Left kidney (tissue), 8 donors: ENCODE measurements at places on chromosomes 7 and 10. TPM values are rescaled to one million over a fixed set of nuclear protein-coding genes. Genes with fewer than 3 reads are reported as not detected.
A peak's percentile ranks its signal among the peaks of the same experiment; 100 is the strongest.

The CLIP2 gene
- 22.3 TPM for polyA plus RNA-seq

The SAP25 gene
- 4.2 TPM for polyA plus RNA-seq

The CPN1 gene
- polyA plus RNA-seq, result 3.0 TPM

The RBP3 gene
- polyA plus RNA-seq, result 0.10 TPM

The KAZALD1 gene
- 8.2 TPM for polyA plus RNA-seq

The TFPI2 gene
- polyA plus RNA-seq, result 10.3 TPM

The PROSER2 gene
- polyA plus RNA-seq, result 4.0 TPM

The MYPN gene
- 0.03 TPM for polyA plus RNA-seq

The DHX32 gene
- 28.3 TPM for polyA plus RNA-seq

The TSPAN33 gene
- 61.0 TPM for polyA plus RNA-seq

The ANKRD61 gene
- polyA plus RNA-seq, result 3.4 TPM

The AQP1 gene
- polyA plus RNA-seq, result 184 TPM

The COX19 gene
- 16.9 TPM for polyA plus RNA-seq

The IFIT1B gene
- polyA plus RNA-seq, result 0.15 TPM

The CLDN4 gene
- polyA plus RNA-seq, result 56.5 TPM

The GJD4 gene
- polyA plus RNA-seq, result 0.13 TPM

GRCh38 chr7:49776994-49777393 is 3.6 kb downstream of the VWC2 start:
- DNase-seq, result no peak

DNA sequence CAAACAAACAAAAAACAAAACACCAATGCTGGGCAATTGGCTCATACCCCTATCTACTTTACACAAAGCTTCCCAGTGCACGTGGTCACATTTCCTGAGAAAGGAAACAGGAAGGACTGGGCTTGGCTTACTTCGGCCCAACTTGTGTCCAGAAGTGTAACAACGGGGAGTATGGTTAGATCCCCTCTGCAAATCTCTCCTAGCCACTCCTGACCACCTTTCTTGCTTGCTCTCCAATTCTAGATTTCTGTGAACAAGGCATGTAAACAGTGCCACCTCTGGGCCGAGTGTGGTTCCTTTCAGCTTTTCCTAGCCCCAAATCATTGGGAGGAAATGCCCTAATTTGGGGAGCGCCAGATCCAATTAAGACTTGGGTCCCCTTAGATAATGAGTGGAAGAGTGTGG is 21.0 kb upstream of the FRAT2 start:
- DNase-seq, result no peak

- no peak for DNase-seq
These were observed 20.6 kb downstream of the INSIG1 start for GRCh38 chr7:155318245-155318644.

DNA sequence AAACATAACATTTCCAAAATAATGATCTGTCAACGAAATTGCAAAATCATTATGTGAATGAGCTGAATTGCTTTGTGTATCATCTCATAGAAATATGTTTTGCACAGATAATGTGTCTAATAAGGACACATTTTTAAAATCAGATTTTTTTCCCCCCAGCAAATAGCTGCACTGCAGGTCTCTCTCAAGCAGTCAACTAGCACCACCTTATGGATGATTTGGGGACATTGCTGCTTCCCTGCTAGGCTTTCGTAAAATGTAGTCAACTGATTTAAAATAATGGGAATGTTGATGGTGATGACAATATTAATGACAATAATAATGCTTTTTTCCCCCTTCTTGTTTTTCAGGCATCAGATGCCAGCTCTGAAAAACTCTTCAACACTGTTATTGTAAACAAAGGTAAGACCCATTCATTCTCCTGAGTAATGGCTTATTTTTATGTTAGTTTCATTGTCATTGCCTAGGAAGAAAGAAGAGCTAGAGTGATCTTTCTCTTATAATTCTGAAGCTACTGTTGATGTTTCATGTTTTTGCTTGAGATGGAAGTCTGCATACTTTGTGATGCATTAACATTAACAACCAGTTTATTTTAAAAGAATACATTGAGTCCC is 433.6 kb upstream of the GALNT17 start:
- peak; percentile 57 for DNase-seq

GRCh38 chr7:157719008-157719682 is 382.3 kb downstream of the DNAJB6 start:
- DNase-seq, result no peak

GRCh38 chr10:71365366-71365765 is 31.4 kb upstream of the CDH23 start:
- DNase-seq, result no peak

DNA sequence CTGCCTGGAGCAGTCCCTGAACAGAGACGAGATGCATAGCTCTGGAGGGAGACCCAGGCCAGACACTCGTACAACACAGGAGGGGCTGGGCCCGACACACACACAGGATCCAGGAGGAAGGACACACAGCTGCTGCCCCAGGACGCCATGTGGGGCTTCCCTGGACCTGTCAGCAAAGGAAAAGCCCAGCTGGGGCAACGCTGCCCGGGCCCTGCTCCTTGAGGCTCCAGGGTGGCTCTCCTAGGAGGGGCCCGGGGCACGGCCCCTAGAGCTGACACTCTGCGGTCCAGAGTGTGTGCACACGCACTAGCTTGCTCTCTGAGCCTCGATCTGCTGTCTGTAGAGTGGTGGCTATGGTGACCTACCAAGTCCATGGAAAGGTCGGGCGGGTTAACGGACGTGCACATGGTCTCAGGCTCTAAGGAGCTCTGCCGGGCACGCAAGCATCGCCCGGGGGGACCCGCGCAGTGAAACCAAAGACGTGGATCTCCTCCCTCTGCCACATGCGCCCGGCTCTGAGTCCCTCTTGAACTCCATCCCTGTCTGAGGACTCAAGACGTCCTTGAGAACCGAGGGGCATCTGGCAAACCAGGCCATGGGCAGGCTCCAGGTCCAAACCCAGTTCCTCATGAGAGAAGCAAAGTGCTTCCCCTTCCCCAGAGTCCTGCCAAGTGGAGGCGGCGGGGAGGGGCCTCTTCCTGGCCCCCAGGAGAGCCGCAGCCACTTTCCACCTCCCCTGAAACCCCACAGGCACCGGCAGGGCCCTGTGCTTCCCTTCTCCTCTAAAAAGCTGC is 279.0 kb downstream of the ELFN1 start:
- DNase-seq, result no peak

DNA sequence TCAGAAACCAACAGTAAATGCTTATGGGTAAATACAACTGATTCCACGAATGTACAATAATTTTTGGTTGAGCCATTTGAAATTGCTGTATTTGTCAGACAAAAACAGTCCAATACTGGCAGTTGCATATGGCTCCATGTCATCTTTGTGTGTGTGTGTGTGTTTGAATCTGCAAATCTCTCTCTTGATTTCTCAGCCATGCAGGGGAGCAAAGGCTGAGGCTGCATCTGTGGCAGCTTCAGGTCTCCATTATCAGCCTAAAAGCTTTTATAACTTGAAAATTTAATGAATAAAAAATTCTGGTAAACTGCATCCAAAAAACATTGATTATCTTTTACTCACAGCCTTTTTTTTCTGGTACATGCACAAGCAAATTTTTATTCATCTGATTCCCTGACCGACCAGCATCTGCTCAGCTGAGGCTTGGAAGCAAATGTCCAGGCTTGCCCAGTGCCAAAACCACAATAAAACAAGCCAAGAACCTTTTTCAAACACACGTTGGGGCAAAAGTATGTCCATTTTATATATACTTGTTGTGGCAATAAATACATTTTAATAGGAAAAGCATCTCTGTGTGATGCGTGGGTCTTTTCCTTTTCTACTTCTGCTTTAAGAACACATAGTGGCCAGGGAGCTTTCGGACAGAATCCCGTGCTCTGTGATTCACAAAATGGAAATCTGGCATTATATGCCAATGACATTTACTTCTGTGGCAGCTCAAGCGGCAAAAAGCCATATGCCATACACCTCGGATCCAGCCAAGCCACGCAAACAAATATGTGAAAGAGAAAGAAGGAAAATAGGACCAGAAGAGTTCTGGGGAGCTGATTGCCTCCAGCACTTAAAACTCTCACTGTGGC is 275.6 kb upstream of the AOAH start:
- DNase-seq, result no peak

GRCh38 chr7:151346470-151346769 is 4.8 kb downstream of the NUB1 start:
- DNase-seq, result no peak

GRCh38 chr10:16470747-16471146 is 33.9 kb downstream of the PTER start:
- DNase-seq, result no peak

DNA sequence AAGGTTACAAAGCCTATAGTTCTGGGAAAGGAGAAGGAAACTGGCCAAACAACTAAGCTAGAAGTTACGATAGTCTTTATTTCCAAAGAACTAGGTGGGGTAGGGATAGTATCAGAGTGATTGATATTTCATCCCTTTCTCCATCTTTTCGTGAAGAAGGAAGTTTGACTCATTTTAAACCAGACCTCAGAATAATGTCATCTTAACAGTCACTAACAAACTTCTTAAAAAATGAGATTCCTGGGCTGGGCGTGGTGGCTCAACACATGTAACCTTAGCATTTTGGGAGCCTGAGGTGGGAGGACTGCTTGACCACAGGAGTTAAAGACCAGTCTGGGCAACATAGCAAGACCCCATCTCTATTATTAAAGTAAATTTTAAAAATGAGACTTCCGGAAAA is 69.4 kb downstream of the ARL4A start:
- no peak for DNase-seq

GRCh38 chr10:14580671-14581332 is 193.9 kb downstream of the FAM107B start:
- DNase-seq, result no peak

DNA sequence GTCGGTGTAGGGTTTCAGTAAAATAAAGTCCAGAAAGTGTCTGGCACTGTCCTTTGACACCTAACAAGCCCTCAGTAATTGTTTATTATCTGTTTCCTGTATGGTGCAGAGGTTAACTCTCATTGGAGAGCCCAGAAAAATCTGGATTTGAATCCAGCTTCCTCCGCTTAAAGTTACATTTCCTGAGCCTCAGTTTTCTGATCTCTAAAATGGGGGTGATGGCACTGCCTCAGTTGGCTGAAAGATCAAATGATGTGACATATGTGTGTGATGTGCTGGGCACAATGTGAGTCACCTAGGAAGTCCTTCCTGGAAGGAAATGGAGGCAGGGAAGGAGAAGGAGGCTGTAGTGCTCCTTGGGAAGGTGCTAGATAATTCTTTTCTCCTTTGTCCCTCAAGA is 14.7 kb upstream of the CDH23 start:
- no peak for DNase-seq

DNA sequence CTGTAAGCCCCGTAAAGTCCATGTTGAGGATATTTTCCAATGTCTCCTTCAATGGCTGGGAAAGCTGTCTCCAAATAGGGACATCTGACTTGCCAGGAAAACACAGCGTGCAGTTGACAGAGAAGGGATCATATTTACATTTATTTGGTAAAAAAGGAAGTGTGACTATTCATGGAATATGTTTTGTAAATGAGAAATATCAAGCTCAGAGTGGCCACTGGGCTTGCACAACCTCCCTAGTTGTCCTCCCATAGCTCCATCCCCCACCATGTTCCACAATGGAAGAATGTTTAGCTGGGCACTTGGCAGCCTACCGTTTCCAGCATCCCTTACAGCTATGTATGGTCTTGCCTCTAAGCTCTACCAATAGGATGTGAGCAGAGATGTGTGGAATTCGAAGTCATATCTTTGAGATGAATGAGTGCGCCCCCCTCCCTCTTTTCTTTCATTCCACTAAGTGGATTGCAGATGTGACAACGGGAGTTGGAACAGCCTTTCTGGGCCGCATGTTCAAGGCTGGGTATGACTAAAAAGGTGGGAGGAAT is 306.6 kb upstream of the ZMIZ1 start:
- no peak for DNase-seq

- peak; percentile 18 for DNase-seq
These were observed 162.3 kb downstream of the ITGB1 start for GRCh38 chr10:32795598-32796183.

GRCh38 chr10:35661236-35661635 is 19.1 kb upstream of the FZD8 start:
- no peak for DNase-seq

GRCh38 chr7:105786520-105787470 is 89.6 kb downstream of the ATXN7L1 start:
- no peak for DNase-seq

- DNase-seq, result no peak
These were observed 6.9 kb downstream of the PPIF start for GRCh38 chr10:79354141-79354540.

- DNase-seq, result no peak
These were observed 228.2 kb downstream of the AHR start for GRCh38 chr7:17526621-17527020.

GRCh38 chr10:22226599-22226998 is 8.8 kb upstream of the EBLN1 start:
- DNase-seq, result no peak

GRCh38 chr10:12471135-12471534 is 121.8 kb downstream of the CAMK1D start:
- no peak for DNase-seq

GRCh38 chr7:151847681-151848081 is 29.2 kb downstream of the PRKAG2 start:
- DNase-seq, result no peak

DNA sequence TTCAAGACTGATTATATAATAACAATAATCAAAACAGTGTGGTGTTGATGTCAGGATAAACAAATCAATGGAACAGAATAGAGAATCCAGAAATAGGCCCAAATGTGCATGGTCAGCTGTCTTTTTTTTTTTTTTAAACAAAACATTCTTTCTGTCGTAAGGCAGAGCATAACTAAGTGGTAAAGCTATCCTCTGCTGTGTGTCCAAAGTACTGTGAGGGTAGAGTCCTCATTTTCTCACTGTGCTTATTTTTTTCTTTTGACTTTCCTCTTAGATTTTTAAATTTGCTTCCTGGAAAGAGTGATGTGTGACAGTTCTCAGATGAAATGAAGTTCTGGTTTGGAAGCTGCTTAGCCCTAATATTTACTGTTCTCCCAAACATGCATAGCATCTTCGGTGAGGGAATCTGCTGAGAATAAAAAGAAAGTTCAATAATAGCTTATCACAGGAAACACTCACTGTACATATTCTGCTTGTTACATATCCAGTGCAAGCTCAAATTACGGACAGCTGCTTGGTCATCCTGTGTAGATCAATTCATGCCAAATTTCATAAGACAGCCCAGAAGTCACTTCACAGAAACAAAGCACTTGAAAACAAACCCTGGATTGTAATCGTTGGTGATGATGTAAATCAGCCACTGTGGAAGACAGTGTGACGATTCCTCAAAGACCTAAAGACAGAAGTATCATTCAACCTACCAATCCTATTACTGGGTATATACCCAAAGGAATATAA is 423.9 kb downstream of the NEBL start:
- DNase-seq, result no peak
